Vagina (tissue), 2 donors: ENCODE measurements at places on chromosomes 5 and 9.
A peak's percentile ranks its signal among the peaks of the same experiment; 100 is the strongest.

- DNase-seq: no peak
These were observed 23.9 kb upstream of the KIF2A start for GRCh38 chr5:62282064-62282463.

GRCh38 chr9:115328228-115328627 is 210.3 kb upstream of the TNC start:
- DNase-seq: no peak

DNA sequence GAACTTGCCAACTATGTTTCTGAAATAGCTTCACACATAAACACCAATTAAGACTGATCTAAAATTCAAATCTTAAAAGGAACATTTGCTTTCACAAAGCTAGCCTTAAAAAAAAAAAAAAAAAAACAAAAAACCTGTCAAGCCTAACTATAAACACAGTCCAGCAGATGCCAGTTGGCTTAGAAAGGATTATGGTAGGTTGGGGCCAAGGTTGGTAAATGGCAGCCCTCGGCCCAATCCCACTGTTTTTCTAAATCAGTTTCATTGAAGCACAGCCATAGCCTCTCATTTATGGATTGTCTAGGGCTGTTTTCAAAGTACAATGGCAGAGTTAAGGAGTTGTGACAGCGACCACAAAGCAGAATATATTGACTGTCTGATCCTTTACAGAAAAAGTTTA is 75.7 kb upstream of the FRRS1L start:
- DNase-seq: peak; percentile 8

DNA sequence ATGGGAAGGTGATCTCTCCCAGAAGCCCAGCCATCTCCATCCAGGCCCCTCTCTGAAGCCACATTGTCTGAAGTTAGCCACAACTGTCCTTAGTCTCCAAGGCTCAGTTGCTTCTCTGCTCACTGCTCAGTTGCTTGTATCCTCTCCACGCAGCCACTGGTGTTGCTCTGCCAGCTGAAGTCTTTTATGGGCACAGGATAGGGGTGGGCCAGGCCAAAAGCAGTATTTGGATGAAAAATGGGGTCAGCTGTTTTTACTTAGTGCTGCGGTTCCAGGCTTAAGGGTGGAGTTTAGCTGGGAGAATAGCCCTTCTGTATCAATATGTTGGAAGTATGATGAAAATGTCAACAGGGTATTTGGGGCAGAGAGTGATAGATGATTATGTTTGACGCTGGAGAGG is 168.8 kb upstream of the PPP1R2B start:
- DNase-seq: no peak

DNA sequence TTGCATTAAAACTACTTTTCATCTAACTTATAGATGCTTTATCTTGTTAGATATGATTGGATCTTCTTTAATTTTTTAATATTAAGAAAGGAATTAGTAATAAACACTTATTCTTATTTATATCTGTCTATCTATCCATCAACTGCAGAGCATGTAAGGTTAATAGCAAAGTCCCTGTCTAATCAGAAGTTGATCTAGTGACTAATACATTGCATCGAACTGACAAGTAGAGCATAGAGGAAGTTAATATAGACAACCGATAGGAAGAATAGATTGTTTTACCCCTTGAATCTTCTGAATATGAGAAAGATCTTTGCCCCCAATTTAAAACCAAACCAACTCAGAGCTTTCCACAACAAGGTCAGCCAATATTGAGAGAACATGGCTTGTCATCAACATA is 862.0 kb upstream of the CDH6 start:
- no peak for DNase-seq

GRCh38 chr9:9973062-9973461 is 639.7 kb downstream of the PTPRD start:
- no peak for DNase-seq

- DNase-seq: no peak
These were observed 373.6 kb downstream of the ADGRV1 start for GRCh38 chr5:90932052-90932699.

DNA sequence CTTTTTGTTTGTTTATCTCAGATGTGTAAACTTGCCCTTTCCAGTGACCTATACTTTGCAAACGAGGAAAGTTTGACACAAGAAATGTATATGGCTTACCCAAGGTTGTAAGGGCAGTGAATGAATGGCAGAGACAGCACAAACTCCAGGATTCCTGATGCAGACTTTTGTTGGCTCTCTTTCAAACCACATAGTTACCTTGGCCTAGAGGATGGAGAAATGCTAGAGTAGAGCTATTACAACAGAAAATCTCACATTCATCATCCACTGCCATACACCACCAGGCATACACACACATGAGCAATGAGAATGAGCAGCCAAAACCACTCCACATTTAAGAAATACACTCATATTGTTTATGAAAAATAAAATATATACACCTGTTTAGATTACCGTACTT is 387.0 kb downstream of the TLR4 start:
- no peak for DNase-seq

DNA sequence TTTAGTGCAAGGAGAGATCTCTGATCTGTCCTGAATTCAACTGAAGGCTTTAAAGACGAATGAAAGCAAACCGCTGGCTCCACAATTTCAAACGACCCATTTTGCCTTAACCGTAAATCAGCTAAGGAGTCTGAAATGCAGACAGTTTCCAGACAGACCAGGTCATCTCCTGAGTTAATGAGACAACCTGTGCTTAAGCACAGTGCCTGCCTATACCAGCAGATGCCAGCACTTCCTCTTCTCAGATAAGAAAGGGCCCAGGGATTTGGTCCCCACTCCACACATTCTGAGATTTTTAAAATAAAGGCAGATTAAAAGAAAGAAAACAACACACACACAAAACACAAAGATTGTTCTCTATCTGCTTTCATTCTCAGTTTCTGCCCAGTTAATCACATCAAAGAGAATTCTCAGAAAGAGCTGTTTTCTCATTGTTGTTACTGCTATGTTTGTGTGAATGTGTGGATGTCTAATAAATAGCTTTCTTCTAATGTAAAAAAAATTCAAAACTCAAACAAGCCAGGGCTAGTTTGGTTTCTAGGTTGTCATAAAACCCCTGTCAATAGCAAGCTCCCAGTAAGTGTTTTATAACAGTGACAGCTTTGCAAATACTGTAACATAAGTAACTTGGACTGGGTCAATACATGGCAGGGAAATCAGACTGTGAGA is 157.7 kb upstream of the SLC24A2 start:
- DNase-seq: no peak

DNA sequence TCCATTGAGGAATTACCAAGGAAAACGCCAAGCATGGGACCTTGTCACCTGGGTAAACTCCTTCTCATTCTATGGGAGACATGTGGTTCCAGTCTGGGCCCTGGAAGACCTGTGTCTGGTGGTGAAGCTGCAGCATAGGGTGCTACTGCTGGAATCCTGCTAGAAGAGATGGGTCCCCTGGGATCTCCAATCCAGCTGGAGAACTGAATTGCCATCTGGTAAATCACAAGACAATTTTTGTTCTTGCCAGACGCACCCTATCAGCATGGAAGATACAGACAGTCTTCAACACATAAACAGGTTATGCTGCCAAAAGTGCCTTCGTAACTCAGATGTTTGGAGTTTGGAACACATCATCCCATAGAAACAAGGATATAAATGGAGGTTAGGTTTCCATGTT is 424.0 kb upstream of the BRINP1 start:
- no peak for DNase-seq

DNA sequence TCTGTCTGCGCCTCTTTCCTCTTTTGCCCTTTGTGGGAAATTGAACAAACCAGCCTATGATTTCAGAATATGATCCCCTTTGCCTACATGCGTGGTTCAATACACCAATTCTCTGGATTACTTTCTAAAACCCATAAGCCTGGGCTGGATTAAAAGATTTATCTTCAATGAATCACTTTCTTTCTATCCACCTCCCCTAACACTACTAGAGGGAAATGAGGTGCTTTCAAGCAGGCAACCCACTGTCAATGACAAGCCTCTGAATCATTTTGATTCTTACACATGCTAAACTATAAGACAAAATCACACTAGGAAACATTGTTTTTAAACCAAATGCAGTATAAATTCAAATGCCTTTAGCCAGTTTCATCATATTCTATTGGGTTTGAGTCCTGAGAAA is 257.5 kb downstream of the AGTPBP1 start:
- no peak for DNase-seq

DNA sequence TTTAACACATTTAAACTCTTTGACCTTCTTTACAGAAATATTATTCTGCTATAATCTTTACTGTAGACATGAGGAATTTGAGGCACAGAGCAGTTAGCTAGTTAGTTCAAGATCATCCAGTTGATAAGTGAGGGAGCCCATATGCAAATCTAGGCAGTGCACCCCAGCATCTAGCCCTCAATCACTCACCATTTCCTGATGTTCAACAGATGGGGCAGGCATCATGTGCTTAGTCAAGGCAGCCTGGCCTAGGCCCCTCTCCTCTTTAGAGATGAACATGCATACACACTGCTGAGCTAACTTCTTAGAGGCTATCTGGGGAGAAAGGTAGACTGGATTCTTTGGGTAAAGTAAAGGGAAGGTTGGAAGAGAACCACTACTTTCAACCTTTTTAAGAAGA is 206.8 kb upstream of the SLC24A2 start:
- DNase-seq: no peak

DNA sequence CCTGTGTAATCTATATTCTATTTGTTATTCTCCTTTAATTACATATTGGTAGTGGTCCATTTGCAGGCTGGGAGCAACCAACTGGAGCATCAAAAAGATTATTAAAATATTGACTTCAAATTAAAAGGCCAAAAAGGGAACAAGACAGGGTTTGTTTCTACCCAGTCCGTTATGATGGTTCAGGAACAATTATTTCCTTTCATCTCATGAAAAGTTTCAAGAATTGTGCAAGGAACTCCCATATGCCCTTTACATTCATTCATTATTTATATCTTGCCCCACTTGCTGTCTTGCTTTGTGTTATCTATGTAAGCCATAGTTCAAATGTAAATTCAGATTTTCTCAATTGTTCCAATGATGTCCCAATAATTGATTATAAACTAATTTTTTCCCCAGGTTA is 58.7 kb upstream of the TLE1 start:
- no peak for DNase-seq

- DNase-seq: no peak
These were observed 57.2 kb downstream of the SMIM23 start for GRCh38 chr5:171842777-171843328.

GRCh38 chr9:71746023-71746757 is 22.1 kb downstream of the CEMIP2 start:
- DNase-seq: no peak

DNA sequence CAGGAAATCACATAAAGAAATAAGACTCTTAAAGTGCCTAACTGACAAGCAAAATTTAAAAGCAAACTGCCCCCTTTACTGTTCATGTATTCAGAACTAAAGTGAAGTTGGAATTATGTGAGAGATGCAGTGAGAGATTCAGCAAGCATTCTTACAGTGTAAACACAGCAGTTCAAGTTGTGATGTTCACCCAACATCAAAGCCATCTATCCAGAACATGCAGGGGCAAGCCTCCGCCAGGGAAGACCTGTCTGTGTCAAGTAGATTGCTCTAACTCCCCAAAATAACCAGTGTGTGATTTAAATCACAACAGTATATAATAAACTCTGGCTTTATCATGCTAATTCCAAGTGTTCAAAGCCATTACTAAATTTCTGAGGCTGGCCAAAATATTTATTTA is 233.3 kb downstream of the BNC2 start:
- no peak for DNase-seq

DNA sequence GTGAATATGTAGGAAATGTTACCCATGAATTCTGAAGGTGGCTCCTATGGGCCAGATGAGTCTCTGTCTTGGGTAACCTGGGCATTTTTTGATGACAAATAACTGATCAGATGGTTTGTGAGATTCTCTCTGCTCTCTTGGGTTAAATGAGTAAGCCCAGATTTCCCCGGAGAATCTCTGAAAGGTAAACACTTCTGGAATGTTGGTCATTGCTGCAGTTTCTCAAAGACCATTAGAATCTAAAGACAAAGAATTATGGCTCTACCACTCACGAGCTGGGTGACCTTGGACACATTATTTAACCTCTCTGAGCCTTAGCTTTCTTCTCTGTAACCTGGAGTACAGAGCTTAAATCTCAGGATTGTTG is 191.2 kb downstream of the DAB2IP start:
- DNase-seq: peak; percentile 2

DNA sequence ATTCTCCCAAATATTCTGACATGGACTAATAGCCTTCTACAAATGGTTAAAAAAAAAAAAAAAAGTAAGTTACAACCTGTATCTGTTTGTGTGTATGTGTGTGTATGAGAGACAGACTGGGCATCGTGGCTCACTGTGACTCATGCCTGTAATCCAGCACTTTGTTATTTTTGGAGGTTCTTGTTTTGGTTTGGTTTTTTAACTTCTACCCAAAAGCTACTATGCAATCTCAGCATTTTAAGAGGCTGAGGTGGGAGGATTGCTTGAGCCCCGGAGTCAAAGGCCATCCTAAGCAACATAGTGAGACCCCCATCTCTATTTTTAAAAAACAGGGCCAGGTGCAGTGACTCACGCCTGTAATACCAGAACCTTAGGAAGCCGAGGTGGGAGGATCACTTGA is 17.6 kb upstream of the HAVCR1 start:
- no peak for DNase-seq

DNA sequence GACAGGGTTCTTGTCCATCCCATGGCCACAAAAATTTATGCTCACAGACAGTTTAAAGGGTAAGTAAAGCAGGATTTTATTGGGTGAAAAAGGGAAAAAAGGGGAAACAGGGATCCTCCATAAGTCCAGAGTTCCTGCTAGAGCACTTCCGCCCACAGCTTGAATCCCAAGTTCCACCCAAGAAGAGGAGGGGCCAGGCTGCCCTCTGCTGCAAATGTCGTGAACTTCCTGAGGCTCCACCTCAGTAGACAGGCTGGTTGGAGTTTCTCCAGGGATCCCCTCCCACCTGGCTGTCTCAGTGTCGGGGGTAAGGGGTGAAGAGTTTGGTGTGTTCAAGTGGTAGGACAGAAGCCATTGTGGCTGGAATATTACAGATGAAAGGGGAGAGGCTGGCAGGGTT is 275.0 kb upstream of the SGCD start:
- DNase-seq: no peak

- DNase-seq: no peak
These were observed 53.2 kb downstream of the MVB12B start for GRCh38 chr9:126379661-126380360.

GRCh38 chr9:90848866-90849265 is 47.2 kb downstream of the SYK start:
- peak; percentile 52 for DNase-seq

GRCh38 chr5:122400938-122401337 is 88.9 kb downstream of the SNCAIP start:
- DNase-seq: no peak

DNA sequence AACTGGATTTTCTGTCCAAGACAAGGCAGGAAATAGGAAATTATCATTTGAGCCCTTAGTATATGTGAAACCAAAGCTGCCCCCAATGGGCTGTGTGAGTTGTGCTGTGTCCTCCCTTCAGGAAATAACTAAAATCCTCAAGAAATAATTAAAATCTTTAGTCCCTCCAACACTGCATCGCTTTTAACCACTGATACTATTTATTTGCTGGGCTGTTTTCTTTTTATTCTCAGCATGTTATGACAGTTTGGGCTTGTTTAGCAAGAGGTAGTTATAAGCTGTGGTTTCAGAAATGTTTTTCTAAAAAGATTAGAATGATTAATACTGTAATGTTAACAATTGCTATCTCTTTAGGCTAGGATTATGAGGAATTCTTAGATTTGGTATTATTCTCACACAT is 187.0 kb upstream of the KCNN2 start:
- DNase-seq: no peak
